ENCODE measurements at places on chromosomes 5 and 9.
A peak's percentile ranks its signal among the peaks of the same experiment; 100 is the strongest.

DNA sequence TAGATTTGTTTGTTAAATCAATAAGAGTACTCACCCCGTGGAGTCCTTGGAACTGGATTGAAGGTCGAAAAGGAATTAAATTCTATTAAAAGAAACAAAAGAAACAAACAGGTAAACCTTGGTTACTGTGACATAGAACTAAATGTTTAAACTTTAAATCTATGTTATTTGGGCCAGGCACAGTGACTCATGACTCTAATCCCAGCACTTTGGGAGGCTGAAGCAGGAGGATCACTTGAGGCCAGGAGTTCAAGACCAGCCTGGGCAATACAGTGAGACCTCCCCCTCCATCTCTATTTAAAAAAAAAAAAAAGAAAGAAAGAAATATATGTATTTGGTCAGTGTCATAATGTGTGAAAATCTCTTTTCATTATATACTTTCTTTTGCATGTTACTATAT is 18.7 kb downstream of the ELL2 start:
- DNase-seq, result no peak

DNA sequence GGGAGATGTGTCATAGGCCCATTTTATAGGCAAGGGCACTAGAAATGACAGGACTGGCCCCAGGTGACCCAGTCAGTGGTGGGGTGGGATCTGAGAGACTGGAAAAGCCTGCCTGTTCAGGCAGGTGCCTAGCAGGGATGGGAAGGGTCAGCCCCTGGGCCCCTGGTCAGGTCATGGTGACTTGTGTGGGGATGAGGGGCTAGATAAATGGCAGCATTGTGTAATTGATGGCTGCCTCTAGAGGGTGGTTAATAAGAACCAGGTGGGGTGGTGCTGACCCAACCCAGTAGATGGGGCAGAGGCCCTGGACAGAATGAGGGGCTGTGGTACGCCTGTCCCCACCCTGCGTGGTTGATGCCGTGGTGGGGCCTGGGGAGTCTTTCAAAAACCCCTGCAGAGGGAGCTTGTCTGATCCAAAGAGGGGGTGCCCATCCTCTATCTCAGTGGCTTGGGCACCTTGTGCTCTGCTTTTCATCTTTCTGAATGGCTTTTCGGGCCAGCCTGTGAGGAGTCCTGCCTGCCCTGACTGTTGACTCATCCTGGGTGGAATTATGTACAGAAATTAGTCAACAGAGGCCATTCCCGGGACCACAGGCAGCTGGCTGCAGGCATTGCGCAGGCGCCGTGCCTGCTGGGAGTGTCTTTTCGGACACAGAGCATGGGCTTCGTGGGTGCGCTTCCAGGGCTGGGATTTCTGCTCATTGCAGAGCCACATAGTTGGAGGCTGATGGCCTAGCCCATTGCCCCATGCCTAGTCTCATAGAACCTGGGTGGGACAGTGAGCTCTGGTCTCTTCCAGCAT is 93.6 kb upstream of the PITX1 start:
- no peak for DNase-seq

- DNase-seq, result no peak
These were observed 24.3 kb upstream of the TEX10 start for GRCh38 chr9:100377015-100377414.

GRCh38 chr5:90367879-90368278 is 41.7 kb downstream of the CETN3 start:
- DNase-seq, result no peak

GRCh38 chr9:113646946-113647914 is 183.7 kb downstream of the RGS3 start:
- DNase-seq, result no peak

DNA sequence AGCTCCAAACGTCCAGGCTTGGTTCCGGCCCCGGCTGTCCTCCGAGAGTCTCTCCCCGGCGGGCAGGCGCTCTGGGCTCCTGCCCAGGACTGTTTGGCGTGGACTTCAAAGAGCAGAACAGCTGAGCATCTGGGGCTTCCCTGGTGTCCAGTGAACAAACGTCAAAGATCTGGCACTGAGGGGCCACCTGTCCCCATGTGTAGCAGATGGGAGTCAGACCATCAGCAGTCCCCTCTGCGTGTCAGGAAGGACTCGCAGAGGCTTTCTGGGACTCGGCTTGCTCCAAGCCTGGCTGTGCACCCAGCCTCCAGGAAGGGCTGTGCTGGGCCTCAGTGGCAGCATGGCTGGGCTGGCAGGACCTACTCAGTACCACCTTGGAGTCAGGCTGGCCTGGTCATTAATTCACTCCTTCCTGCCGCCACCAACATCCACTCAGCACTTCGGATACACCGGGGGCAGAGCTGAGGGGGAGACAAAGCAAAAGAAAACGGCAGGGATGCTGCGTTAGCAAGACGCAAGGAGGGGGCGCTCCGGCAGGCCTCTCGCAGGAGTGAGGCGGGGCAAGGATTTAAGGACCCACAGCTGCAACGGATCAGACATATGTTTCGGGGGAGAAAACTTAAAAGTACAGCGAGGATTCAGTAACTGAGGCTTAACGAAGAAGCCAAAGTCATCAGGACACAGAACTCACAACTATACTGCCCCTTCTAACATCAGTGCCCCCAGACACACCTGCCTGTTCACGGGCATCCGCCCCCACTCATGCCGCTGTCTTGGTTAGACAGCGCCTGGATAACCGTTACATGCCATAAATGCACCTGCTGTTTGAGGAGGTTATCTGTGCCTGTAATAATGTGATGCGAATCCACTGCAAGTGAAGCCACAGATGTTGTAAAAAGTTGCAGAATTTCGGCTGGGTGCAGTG is 164.5 kb upstream of the PHYKPL start:
- no peak for DNase-seq

- peak; percentile 56 for DNase-seq
These were observed 121.2 kb upstream of the LPCAT1 start for GRCh38 chr5:1644810-1645571.

DNA sequence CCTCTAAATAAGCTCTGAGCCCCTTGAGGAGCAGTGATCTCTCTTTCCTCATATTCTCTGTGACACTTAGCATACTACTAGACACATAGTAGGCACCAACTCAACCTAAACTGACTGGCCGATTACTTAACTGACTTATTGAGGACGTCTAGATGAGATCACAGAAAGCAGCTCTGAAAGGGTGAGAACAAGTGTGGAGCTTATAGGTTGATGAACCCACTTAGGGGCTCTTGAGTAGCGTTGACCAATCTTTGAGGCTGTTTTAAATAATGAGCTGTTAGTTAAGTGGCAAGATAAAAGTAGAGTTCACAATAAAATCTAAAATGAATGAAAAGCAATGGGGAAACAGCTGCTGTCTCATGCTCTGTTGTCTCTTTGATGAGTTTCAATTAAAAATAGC is 124.7 kb upstream of the TNPO1 start:
- no peak for DNase-seq

DNA sequence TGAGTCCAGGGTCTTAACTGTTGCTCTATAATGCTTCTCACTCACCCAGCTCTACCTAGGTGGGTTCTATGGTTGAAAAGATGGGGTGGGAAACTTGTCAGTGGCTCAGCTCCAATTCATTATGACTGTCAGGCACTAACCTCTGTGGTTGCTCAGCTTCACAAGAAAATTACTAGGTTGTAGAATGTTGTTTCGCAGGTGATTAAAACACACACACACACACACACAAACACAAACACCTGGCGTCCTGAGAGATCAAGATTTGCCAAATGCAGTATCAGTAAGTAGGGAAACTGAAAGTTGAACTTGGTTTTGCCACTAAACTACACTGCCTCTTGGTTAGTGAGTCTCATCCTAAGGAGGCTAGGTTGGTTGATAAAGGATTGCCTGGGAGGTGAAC is 2.8 kb downstream of the MCCC2 start:
- no peak for DNase-seq

GRCh38 chr9:38243993-38244392 is 148.5 kb upstream of the ALDH1B1 start:
- no peak for DNase-seq

- DNase-seq, result no peak
These were observed 8.7 kb downstream of the CDHR2 start for GRCh38 chr5:176557846-176558245.

DNA sequence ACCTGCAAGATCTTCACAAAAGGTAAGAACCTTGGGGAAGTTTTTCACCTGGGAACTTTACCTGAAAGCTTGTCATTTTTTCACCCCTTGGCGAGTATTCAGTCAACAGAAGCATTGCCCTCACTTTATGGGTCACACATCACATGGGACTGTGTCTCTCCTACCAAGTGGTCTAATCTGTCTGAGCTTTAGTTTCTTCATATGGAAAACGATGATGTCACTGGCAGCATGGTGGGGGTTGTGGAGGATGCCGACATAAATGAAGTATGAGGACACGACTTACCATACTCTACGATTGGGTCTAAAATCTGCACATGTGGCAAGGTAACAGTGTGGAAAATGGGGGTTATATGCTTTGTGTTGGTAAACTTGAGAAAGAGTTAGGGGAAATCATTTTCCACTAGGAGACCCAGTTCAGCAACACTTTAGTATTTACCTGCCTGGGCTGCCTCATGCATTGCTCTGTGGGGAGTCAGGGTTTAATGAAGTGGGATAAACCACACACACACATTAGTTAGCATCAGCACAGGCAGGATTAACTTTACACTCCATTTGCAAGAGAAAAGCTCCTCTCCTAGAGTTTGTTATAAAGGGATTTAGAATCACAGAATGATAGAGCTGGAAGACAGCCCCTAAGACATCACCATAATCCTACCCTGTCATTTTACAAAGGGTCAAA is 19.8 kb upstream of the PAX5 start:
- DNase-seq, result no peak

- DNase-seq, result no peak
These were observed 122.6 kb upstream of the IRX2 start for GRCh38 chr5:2874099-2874498.

DNA sequence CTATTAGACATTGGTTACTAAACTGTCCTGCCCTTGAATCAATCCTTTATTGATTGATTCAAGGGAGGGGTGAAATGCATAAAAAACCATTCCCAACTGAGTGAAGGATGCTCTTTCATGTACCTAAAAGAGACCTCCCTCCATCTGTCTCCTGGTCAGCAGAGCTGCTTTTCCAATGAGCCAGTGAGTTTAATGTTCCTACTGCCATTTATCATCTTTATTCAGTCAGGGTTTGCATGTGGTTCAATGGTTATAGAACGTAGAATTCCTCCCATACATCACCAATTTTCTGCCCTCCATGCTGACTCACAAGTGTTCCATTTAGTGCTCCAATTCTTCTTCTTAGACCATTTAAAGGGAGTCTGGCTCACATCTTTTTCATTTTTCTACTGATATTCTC is 199.1 kb upstream of the PCSK5 start:
- DNase-seq, result no peak

DNA sequence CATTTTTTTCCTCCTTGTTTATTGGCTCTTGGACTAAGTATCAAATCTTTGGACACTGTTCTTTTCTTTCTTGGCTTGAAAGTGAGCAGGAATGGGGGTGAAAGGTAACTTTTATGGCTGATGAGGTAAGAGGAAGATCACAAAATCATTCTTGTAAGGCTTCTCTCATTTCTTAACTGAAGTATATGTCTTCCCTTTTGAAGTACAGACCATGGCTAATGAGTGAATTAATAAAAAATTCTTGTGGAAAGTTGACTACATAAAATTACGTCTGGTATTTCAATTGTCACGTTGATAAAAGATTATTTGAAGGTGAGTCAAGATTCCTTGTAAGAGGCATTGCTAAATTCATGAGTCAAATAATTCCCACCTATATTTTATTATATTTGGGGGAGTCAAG is 25.1 kb downstream of the VCAN start:
- DNase-seq, result no peak

DNA sequence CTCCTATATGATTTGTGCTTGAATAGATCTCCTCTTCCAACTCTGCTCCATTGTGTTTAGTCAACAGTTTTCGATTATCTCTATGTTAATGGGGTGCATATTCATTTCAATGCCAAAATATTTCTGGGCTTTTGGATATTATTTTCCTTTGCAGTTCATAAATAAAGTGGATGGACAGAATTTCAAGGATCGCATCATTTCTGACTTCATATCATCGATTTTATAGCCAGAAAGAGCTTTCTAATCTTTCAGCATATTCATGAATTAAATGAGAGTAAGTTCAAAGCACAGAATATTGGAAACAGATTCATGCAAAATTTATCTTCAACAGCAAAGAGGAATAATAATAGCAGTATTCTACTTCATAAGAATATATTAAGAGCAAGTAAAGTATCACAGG is 60.0 kb upstream of the MINAR2 start:
- no peak for DNase-seq

DNA sequence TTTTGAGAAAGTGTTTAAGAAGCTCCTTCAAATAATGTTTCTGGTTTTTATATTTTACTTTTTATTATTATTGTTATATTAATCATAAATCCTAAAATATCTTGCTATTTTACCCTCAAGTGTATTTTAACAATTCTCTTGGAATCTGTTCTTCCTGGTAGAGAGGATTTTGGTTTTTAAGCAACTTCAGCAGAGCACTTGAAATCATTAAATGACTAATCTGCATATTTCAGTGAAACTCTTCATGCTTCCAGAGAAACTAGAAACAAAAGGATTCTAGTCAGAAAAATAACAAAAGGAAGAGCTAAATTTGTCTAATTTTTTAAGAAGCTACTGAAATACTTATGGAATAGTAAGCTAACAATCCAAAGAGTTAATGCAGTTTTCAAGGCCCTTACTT is 1057.3 kb downstream of the TLE1 start:
- no peak for DNase-seq

GRCh38 chr5:172886476-172886875 is 52.4 kb downstream of the ERGIC1 start:
- DNase-seq, result no peak

GRCh38 chr5:122319897-122320296 is 7.9 kb downstream of the SNCAIP start:
- no peak for DNase-seq

GRCh38 chr5:104111632-104112031 is 549.0 kb upstream of the NUDT12 start:
- no peak for DNase-seq

DNA sequence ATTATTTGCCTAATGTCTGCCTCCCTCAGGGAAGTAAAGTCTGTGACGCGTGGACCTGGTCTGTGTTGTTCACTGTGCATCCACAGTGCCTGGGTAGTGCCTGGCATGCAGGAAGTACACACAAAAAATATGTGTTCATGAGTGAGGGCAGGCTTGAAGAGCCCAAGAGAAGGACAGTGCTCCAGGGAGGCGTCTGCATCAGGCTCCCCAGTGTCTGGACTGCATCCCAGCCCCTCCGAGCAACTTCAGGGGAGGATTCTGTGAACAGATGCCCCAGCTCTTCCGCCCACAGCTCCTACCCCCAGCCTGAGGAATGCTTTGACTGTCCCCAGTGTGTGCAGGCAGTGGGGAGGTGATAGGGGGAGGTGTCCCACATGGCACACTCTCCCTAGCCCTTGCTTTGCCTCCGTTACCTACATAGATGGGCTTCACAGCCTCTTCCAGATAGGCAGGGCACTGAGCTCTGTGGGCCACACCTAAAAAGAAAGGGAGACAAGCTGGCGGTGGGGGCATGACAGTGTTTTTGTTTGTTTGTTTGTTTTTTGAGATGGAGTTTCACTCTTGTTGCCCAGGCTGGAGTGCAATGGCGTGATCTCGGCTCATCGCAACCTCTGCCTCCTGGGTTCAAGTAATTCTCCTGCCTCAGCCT is 25.4 kb downstream of the IRF1 start:
- DNase-seq, result no peak

GRCh38 chr9:92483627-92484545 is 1.6 kb upstream of the ASPN start:
- DNase-seq, result no peak

All from stimulated activated CD8-positive, alpha-beta memory T cell treated with anti-CD3 and anti-CD28 coated beads, Interleukin-7, amount 100 ng/mL, for 48 hours (primary cell).